ENCODE measurements at places on chromosomes 12 and 14.

- no peak for DNase-seq
These were observed 21.4 kb downstream of the CLSTN3 start for GRCh38 chr12:7151532-7151931.

DNA sequence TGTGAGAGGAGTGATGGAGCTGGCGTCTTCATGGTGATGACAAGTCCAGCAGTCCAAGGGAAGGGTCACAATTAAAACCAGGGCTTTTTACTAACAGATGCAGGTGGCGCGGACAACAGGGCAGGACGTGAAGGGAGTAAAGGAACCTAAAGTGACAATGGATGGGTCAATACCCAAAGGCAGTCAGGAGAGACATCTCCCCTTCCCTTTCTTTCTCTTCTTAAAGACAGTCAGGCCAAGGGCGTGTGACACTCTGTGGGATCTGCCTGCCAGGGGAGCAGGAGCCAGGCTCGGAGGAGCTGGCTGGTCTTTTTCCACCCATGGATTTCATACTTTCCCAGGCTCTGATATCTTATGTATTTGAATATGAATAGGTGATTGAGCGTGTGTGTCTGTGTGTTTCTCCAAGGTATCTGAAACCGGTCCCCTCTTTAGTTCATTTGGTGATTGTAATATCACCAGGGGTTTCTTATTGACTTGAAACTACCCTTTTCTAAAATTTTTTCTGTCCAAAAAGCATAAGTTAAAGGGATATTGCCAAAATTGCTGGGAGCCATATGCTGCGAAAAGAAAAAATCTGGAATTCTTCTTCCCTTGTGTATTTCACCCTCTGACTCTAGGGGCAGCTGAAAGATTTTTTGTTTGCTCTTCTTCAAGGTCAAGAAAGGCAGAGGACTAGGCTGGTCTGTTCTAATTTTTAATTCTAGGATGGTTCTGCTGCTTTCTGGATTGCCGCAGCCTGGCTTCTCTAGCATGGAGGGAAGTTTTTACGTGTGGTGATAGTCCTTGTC lies 61.8 kb downstream of the FBXL14 start:
- DNase-seq, result no peak

DNA sequence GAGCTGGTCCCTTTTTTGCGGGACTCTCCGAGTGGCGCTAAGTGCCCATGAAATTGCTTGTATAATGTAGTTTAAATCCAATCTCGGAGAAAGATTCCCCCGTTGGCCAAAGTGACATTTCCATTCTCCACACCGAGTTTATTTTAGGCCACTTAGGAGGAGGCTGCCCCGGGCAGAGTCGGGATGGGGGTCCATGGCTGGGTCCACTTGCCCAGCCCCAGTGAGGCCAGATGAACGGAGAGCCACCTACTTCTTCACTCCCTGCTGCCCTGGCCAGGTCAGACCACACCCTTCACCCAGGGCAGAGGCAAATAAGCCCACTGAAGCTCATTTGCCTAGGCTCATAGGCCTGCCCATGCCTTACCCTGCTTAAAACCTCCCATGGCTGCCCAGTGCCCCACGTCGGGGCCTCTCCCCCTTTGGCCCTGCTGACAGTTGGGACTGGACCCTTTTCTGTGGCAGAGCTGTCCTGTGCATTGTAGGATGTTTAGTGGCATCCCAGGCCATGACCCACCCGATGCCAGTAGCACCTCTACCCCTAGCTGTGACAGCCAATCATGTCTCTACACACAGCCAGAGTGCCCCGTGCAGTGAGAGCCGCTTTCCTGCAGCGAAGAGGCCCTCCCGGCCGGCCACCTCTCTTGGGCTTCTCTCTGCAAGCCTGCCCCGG lies 51.3 kb downstream of the FAM222A start:
- DNase-seq, result no peak

DNA sequence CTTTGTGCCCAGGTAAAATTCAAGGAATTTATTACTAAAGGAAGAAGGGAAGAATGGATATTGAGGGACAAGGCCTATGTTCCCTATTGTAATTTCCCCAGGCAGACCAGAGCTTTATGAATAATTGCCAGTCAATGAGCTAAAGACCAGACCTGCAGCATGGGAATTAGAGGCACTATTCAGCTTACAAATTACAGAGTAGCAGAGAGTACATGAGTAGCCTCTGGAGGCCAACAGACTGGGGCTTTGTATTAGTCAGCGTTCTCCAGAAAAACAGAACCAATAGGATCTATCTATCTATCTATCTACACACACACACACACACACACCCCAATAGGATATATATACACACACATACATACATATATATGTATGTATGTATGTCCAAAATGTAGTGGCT lies 120.0 kb upstream of the RPH3A start:
- no peak for DNase-seq

DNA sequence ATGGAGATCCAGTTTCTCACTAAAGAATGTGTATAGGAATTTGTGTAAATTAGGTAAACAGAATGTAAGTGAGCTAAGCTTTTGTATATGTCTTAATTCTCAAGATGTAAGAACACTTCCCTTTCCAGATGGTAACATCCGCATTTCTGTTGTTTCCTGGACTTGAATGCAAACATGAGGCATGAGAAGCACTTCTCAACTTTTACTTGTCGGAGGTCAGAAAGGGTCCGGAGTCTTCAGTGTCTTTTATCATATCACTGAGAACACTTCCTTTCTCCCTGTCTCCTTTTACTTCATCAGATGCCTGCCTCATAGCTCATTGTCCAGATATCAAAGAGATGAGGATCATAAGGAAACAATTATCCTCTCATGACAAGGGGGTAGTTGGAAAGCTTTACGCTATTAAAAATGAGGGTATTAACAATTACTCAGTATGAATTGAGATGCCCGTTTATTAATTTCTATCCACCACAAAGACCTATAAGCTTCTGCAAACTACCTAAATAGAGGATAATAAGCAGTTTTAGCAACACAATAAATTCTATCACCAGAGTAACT lies 214.1 kb upstream of the FLRT2 start:
- DNase-seq, result no peak

DNA sequence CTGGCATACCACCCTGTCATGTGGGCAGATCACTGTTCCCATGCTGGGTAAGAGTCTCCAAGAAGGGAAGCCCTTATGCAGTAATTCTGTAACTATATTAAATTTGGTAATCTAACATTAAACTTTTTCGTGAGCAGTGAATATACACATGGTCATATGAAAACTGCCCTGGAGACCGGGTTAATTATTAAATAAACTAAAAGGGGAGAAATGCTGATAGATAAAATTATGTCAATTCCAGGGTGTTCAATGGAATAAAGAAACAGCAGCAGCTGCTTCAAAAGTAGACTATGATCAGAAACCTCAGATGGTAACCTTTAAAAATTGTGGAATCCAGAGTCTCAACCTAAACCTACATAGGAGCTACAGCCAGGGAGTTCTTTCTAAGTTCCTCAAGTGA lies 100.0 kb downstream of the PAWR start:
- DNase-seq, result no peak

- DNase-seq, result peak; percentile 5
These were observed 39.9 kb downstream of the LTBP2 start for GRCh38 chr14:74571901-74572725.

DNA sequence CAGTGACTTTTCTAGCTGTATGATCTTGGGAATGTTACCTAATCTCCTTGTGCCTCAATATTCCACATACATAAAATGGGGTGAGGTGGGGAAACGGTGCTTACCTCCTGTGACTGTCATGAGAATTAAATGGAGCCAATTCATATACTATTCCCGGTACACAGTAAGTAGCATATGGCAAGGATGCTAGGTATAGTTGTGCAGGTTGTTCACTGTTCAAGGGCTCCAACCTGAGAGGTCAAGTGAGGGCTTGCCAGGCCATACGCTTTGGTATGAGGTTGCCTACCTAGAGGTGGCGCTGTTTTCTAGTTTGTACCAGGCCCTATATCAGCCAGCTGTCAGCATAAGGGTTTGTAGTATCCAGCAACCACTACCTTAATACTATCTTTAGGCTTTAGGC lies 3.6 kb upstream of the BATF start:
- DNase-seq, result peak; percentile 62

DNA sequence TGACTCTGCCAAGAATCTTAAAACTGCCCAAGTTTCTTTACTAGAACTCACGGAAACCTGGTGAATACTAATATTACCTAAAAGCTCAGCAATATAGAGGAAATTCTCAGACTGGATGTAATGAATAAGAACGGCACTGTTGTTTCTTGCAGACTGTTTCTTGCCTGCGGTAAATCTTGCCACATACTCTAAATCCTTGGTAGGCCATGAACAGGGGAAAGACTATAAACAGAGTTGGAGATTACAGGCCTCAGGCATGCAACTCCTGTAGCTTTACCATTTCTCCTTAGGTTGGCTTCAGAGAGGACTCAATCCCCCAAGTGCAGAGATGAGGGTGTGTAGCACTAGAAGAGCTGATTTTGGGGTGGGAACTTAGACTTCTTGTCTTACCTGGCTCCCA lies 1.1 kb downstream of the ALDH6A1 start:
- DNase-seq, result no peak

- DNase-seq, result no peak
These were observed 35.8 kb upstream of the GRIP1 start for GRCh38 chr12:66714709-66715108.

Measured in CD4-positive, alpha-beta T cell treated with Interleukin-17A for 1 hour (primary cell).